Fibroblast of villous mesenchyme (primary cell): ENCODE measurements at places on chromosomes 5 and 9. TPM values are rescaled to one million over a fixed set of nuclear protein-coding genes. Genes with fewer than 3 reads are reported as not detected.
A peak's percentile ranks its signal among the peaks of the same experiment; 100 is the strongest.

DNA sequence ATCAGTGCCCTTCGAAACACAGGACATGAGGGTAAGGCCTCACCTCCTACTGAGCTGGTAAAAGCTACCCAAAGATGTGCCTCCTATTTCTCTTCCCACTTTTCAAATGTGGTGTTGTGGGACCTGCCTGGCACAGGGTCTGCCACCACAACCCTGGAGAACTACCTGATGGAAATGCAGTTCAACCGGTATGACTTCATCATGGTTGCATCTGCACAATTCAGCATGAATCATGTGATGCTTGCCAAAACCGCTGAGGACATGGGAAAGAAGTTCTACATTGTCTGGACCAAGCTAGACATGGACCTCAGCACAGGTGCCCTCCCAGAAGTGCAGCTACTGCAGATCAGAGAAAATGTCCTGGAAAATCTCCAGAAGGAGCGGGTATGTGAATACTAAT is 1.9 kb downstream of the IRGM start:
- DNase-seq, result no peak

DNA sequence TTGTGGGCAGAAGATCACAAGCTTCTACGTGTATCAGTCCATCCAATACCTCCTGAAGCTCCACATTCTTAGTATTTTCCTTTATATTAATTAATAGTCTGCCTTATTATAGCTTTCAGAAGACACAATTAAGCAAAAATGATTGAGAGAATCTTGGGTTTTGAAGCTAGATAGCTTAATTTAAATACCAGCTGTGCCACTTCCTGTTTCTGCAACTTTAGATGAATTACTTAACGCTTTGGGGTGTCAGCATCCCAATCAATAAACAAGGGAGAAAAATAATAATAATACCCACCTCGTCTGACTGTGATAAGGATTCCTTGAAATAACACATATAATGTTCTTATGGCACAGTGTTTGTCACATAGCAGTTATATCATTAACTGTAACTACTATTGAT is 44.7 kb upstream of the HTR4 start:
- no peak for DNase-seq

GRCh38 chr9:38727497-38728001 is 7.6 kb upstream of the FAM240B start:
- peak; percentile 23 for DNase-seq

GRCh38 chr5:179355976-179356974 is 11.0 kb upstream of the ADAMTS2 start:
- peak; percentile 95 for DNase-seq

DNA sequence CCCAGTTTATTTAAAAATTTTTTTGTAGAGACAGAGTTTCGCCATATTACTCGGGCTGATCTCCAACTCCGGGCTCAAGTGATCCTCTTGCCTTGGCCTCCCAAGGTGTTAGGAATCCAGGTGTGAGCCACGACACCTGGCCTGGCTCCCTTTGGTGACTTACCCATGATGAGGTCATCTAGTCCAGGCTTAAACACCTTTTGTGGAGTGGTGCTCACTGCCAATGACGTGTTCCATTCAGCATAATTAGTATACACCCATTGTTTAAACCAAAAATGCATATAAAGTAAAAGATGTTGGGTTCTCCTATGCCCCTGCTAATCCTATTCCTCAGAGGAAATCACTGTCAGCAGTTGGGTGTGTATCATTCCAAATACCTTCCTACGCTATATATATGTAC is 91.0 kb downstream of the HSPA4 start:
- no peak for DNase-seq

GRCh38 chr5:146699664-146700418 is 178.7 kb downstream of the PPP2R2B start:
- no peak for DNase-seq

DNA sequence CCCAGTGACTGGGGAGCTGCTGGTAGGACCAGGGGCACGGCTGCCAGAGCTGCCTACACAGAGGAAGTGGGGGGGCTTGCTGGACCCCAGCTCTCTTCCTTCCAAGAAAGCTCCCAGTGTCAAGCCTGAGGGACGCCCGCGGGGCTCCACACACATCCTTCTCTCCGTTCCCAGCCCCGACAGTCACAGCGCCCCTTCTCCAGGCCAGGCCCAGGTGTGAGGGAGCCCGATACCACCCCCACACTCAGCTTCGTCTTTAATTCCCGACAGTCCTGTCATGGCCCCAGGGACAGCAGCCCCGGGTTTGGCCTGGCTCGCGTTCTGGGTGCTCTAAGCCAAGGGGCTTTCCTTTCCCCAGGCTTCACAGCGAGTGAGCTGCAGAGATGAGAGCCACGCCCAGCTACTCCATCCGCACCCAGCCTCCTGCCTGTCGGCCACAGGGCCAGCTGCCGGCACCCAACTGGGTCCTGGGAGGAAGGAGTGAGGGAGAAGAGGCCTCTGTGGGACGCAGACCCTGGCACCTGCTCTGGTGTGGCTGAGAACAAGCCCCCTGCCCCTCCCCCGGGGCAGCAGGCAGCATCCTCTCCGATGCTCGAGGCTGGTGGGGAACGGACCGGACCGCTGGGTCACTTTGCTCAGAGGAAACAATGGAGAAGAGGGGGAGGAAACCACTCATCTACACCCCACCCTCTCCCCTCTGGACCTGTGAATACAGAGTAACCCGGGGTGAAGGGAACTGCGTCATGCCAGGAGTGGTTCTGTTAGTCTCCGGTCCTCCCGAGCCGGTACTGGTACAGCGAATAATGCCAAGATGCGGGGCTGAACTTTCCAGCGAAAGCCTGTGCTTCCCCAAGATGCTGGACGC is 53.9 kb upstream of the PHYKPL start:
- no peak for DNase-seq

- peak; percentile 17 for DNase-seq
Measured at GRCh38 chr9:96663506-96664120, 8.5 kb upstream of the PRXL2C start.

DNA sequence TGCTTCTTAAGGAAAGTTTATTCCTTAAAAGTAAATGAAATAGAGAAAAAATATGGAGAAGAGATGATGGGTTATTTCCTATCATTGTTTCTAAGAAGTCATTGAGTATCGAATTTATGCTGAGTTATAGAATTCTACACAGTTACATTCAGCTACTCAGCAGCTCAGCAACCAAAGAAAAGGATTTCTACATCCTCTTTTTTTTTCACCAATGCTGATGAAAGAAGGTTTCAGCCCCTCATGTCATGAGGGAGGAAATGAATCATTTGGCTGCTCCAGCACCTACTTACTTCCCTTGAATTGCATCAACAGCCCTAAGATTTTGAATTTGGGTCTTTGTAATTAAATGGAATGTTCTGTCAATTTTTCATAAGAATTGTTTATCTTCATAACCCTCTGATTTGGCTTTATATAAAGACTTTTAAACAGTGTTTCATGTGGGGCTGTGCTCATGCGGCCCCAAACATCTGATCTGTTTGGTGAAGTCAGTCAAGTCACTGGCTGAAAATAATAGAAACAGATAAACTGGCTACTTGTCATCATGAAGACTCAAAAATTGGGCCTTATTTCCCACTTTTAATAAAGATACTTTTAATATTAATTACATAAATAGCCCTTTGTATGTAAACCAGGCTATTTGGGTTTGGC is 18.5 kb upstream of the SNX2 start:
- DNase-seq, result peak; percentile 48

DNA sequence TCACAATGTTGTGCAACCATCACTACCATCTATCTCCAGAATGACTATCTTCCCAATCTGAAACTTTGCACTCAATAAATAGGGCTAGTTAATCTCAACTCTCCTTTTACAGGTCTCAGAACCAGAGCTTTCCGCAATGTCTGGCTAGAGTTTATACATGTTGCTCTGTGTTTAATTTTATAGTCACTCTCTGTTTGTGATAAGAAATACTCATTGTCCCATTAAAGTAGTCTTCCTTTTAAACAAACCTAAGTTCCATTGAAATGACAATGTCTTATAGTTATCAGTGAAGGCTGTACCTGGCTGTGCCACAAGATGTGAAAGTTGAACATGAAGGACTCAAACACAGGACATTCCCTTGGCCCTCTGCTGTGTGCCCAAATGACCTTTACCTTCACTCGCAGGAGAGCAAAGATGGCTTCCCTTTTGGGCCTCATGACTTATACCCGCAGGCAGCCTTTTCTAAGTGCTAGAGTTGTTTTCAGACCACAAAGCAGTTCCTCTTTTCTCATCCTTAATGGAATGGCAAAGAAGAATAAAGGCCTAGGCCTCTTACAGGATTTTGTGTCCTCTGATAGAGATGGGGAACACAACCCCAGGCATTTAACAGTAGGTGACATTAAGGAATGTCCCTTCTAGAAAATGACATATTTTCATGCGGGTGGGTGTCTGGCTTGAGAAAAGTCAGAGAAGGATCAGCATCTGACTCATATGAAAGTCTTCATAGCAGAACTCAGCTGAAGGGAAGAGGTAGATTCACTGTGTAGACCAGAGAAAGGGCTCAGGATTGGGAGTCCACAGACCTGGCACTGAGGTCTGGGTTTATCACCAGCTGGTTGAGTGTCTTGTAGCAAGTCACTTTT is 69.6 kb upstream of the ATP10B start:
- DNase-seq, result no peak

- no peak for DNase-seq
Measured at GRCh38 chr5:168315416-168316138, 24.1 kb downstream of the WWC1 start.

GRCh38 chr5:15501091-15501791 is 1.3 kb downstream of the FBXL7 start:
- peak; percentile 75 for DNase-seq

- DNase-seq, result no peak
Measured at GRCh38 chr5:169460896-169461295, 122.7 kb upstream of the SPDL1 start.

C8G gene
- 0.86 TPM in 1 of 2 replicates, not detected in the other for total RNA-seq

CCNI2 gene
- total RNA-seq, result under 0.01 TPM in 1 of 2 replicates, not detected in the other

ANKRD31 gene
- under 0.01 and 0.32 TPM in 2 replicates for total RNA-seq

ALDH7A1 gene
- 28.7 and 34.5 TPM in 2 replicates for total RNA-seq

IL6ST gene
- 281 and 557 TPM in 2 replicates for total RNA-seq

PDE8B gene
- 0.64 and 6.0 TPM in 2 replicates for total RNA-seq

PTBP3 gene
- total RNA-seq, result 30.3 and 57.0 TPM in 2 replicates
